ENCODE measurements at places on chromosomes 1 and 21. TPM values are rescaled to one million over a fixed set of nuclear protein-coding genes. Genes with fewer than 3 reads are reported as not detected.

GRCh38 chr1:227434808-227435444, 116.6 kb upstream of the CDC42BPA start:
- no peak for DNase-seq

- DNase-seq = no peak
These were observed 512.6 kb downstream of the MRPL39 start for GRCh38 chr21:25094695-25095094.

GRCh38 chr21:31107871-31108270, 69.6 kb upstream of the KRTAP19-8 start:
- no peak for DNase-seq

- DNase-seq = no peak
These were observed 34.4 kb downstream of the HSD3B1 start for GRCh38 chr1:119541389-119541788.

CLDN17 gene
- not detected for total RNA-seq

- DNase-seq = no peak
These were observed 269.4 kb downstream of the HLX start for GRCh38 chr1:221148660-221149059.

PAX7 gene
- total RNA-seq = not detected

DNA sequence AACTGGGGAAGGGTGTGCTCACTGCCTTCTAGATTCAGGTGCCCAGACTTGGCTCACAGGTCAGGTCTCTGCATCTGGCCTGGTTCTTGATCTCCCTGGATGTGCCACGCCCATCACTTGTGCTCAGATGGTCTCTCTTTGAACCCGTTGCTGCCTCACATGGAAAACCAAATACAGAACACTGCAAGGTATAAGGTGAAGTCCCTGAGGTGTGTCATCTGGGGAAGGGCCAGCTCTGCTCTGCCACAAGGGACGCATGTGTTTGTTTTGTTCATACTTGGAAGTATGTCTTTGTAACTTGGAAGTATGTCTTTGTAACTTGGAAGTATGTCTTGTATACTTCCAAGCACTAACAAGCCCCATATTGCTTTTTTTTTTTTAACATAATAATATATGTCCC, 13.4 kb upstream of the CRNN start:
- DNase-seq = no peak

GRCh38 chr21:15397258-15397657, 332.5 kb upstream of the NRIP1 start:
- no peak for DNase-seq

- no peak for DNase-seq
These were observed 11.5 kb downstream of the SLC37A1 start for GRCh38 chr21:42525029-42525581.

DNA sequence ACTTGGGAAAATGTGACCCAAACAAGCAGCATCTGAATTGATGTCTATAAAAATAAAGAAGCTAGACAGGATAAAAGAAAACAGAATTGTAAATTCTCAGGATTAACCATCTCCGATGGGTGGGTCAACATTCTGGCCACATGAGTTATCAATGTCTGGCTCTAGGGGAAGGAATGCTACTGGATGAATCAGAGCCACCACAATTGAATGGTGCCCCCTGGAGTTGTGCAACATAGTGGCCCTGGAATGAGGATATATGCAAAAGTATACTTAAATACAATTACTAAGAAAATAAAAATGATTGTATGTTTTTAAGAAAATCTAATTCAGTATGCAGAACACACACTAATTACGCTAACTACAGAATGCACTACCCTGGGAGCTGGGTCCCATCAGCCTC, 185.6 kb downstream of the TGFBR3 start:
- no peak for DNase-seq
